ENCODE measurements at places on chromosomes 13 and 19. TPM values are rescaled to one million over a fixed set of nuclear protein-coding genes. Genes with fewer than 3 reads are reported as not detected.

The SLC7A10 gene
- total RNA-seq: not detected

The GADD45GIP1 gene
- total RNA-seq: 12.6 TPM

The TTYH1 gene
- total RNA-seq: not detected

The ZNF497 gene
- total RNA-seq: 0.89 TPM

The CXCL17 gene
- not detected for total RNA-seq

The PLPPR2 gene
- total RNA-seq: 22.4 TPM

The TDRD12 gene
- 0.28 TPM for total RNA-seq

The MRPS12 gene
- total RNA-seq: 28.2 TPM

The CYP2A7 gene
- total RNA-seq: not detected

The ZNF491 gene
- total RNA-seq: 5.3 TPM

The GGACT gene
- total RNA-seq: 3.0 TPM

The MCEMP1 gene
- not detected for total RNA-seq

The NCR1 gene
- total RNA-seq: not detected
